ENCODE measurements at places on chromosomes 3 and 15.

DNA sequence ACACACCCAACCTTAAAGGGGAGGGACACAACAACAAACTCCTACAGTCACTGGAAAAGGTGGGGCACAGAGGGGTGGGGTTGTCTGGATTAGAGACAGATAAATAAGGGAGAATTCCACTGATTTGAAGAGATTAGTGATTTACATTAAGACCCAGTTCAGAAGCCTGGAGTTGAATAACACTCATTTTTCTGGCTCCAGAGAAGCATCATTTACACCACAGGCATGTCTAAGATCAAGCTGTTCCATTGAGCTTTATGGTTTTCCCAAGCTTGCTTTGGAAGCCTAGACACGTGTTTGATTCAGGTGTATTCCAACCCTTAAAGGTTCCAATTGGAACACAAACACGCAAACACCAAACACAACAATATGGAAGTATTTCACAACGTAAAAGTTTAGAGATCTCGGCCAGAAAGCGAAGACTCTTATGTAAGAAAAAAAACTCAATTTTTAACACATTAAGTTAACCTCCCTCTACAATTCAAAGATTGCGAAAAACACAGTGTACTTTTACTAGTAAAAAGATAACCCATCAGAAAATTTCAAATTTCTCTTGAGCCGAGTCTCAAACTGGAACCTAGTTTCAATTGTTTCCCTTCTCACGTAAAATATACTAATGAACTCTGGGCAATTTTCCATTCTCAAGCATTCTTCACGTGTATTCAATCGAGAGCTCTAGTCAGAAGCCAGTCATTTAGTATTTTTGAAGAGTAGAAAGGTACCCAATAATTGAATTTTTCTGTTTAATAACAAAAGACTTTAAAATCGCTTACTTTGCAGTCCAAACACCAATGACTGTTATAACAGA lies 2.1 kb downstream of the TRA2B start:
- DNase-seq, result no peak

- DNase-seq, result no peak
Measured at GRCh38 chr3:43094851-43095250, 11.0 kb downstream of the POMGNT2 start.

DNA sequence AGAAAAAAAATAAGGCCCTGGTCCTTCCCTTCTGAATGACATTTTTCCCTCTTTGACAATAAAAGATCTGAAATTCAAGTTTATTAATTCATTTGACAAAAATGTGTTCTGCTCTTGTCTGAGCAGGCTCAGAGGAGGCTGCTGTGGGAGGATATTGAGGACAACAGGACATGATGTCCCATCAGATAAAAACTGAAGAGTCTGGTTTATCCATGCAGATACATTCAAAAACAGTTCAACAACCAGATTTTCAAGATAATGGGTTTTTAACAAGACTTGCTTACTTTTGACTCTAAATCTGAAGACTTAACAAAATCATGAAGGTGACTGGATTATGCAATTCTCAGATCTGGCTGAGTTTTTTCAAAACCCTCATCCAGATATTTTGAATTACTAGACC lies 36.9 kb upstream of the STRIT1 start:
- no peak for DNase-seq

DNA sequence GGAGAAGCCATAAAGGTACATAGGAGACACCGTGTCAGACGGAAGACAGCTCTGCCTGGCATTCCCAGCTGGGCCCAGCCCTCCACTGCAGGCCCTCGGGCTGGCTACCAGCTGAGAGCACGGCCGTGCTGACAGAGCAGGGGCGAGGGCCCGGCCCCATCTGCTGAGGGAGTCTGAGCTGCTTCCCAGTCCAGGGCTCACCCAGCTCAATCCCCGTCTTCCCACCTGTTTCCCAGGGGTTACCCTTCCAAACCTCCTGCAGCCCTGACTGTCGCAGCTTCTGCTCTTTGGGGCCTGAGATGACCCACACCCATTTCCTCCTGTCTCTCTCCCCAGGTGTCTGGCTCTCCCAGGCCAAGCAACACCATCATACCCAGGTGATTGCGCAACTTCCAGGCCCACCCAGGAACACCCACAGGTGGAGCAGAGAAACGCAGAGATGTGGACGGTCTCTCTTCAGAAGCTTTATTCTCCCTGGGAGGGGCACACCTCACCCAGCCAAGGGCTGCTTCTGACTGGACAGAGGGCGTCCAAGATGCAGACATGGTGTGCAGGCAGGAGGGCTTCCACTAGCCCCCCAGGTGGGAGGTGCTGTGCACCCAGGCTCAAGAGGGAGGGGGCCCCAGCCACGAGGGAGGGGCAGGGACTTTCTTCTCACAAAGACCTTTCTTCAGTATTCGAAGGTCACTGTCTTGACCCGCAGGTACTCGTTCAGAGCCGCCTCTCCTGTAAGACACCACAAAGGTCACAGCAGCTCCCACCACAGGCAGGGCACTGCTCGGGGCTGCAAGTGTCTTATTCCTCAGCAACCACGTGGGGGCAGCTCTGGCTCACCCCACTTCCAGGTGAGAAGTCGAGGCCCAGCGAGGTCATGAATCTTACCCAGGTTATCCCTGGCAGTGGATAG lies 19.4 kb upstream of the SLC41A3 start:
- no peak for DNase-seq

DNA sequence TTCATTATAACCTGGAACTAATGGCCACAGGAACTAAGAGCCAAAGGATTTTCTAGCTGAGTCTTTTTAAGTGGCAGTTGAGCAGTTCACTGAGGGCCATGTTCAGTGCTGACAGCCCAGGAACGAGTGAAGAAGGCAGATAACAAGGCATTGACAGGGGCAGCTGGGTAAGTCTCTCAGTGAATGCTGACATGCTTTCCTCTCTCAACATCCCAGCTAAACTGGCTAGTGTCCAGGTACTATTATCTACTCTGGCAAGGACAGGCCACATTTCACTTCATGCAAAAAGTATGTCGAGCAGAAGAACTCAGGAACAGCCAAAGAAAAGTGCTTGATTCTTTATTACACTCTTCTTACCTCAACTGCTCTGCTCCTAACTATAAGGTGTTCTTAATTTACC lies 515.9 kb downstream of the NLGN1 start:
- peak; percentile 58 for DNase-seq

DNA sequence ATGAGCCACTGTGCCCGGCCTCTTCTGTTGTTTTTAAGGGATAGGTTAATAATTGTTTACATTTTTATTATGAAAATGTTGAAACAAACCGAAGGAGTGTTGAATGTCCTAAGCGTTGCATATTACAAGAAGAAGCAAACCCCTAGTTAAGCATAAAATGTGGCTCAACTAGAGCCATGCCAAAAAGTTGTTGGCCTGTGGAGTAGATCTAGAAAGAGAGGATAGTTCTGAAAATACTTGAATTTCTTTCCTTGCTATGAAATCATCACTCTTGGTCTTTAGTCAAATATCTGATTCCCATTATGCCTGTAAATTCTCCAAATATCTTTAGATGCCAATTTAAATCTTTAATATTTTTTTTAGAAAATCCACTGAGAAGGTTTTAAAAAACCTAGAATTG lies 12.8 kb downstream of the RBP2 start:
- DNase-seq, result no peak

DNA sequence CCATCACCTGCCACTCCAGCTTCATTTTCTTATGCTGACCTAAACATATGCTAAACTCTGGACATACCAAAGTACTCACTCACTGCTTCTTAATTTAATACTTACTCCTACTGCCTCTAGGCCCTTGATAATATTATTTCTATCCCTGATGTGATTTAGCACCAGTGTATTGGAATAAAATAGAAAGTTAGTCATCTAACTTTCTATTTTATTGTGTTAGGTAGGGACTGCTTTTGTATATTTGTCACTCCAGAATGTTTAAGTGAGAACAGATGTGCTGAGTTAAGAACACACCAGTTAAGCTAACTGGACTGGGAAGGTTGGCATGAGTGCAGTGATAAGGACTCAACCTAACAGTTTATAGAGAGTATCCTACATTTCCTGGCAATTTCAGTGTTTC lies 6.5 kb upstream of the CLDN16 start:
- peak; percentile 3 for DNase-seq

- DNase-seq, result no peak
Measured at GRCh38 chr15:51856714-51857380, 27.4 kb downstream of the TMOD3 start.

DNA sequence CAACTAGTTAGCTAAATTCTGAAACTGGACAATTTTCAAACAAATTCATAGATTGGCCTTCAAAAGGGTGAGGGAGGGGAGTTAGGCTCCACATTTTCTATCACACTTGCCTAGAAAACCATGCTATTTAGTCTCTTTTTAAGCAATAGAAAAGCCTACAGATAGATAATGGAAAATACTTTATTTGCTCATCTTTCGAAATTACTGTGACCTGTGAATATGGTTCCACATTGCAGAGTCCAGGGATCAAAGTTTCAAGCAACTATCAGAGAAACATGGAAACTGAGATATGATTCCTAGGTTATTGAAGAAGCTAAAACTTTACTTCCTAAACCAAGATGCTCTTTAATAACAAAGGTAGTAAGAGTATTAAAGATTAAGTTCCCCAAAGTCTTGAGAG lies 176.6 kb upstream of the NECTIN3 start:
- no peak for DNase-seq

DNA sequence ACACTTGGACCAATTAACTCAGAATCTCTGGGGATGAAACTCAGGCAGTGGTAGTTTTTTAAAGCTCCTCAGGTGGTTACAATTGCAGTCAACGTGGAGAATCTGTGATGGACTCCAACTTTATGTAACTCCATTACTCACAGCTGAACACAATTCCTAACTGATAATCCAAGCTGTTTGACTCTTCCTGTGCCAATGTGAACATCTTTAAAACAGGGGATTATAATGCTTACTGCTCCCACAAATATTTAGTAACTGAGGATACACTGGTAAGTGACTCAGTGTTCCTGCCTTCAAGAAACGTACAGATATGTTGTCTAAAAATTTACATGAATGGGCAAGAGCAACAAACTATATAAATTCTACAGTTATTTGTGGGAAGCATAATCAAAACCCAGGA lies 85.6 kb downstream of the OSBPL10 start:
- DNase-seq, result peak; percentile 68

All from HFFc6 (cell line).